ENCODE measurements at places on chromosomes 12 and 14.

DNA sequence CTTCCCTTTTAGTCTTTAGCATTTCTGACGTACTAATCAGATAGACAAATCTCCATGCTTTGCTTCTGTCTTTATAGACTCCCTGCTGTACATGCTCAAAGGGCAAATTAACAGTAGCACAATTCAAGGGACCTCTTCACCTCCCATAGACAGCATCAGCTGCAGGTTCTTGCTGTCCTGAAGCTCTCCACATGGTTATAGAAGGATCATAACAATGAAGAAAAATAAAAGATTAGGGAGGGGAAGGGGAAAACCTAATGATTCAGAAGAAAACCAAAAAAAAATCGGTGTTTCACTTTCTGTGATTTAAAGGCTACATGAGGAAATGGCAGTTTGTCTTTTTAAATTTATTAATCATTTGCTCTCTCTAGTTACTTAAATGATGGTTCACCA, 155.5 kb downstream of the PTCSC3 start:
- DNase-seq = no peak

DNA sequence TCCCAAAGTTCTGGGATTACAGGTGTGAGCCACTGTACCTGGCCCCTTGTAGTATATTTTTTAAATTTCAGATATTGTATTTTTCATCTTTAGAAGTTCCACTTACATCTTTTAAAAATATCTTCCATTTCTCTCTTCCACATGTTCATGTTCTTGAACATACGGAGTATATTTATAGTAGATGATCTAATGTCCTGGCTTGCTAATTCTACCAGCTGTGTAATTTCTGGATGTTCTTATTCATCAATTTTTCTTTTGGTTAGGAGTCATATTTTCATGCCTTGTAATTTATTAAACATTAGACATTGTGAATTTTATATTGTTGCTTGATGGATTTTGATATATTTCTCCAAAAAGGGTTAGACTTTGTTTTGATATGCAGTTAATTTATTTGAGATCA, 30.8 kb downstream of the NTN4 start:
- DNase-seq = no peak

DNA sequence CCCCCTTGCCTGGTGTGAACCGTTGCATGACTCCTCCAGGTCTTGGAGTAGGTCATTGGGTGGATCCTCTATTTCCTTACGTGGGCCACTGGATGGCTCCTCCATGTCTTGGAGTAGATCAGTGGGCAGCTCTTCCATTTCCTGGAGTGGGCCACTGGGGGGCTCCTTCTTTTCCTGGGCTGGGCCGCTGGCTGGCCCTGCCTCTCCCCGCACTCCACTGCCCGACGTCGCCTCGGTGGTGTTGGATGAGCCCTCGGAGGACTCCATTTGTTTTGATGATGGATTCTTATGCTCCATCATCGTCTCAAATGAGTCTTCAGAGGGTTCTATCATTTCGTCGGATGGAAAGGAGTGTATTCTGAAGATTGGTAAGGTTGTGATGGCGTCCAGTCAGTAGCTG, 19.1 kb downstream of the RTL1 start:
- no peak for DNase-seq

- DNase-seq = no peak
These were observed 28.0 kb downstream of the NCOR2 start for GRCh38 chr12:124539084-124540041.

DNA sequence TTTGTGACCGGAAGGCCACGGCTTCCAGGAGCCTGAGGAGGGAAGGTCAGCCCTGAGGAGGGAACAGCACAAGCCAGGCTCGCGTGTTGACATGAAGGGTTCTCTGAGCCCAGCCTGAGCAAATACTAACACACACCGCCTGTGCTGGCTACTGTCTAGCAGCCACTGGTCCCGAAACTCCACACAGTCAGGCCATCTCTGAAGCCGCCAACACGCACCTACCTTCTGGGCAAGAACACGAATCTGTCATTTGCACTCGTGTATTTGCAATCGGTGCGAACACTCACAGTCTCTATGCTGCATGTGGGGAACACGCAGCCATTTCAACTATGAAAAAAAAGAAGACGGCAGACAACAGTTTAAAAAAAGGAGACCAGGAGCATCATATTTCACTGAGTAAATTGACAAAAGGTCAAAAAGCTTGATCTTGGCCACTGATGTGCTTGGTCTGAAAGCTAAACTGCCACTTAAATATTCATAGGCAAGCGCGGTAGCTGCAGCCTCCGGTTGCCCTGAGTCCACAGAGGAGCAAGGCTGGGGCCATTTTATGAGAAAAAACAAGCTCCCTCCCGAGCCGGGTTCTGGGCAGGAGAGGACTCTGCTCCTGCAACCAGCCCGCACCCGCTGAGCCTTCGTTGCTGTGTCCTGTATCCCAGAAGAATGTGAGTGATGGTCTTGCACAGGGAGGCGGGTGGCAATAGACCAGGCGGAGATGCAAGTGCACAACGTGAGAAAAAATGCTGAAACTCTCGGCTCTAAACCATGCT, 57.8 kb downstream of the RIMBP2 start:
- no peak for DNase-seq

GRCh38 chr12:48780381-48781025, 8.4 kb downstream of the ADCY6 start:
- no peak for DNase-seq

GRCh38 chr12:95789126-95790032, 1.2 kb downstream of the NTN4 start:
- DNase-seq = no peak

Data from esophagus squamous epithelium (tissue), 5 donors.